ENCODE measurements at places on chromosomes 7 and 10.
A peak's percentile ranks its signal among the peaks of the same experiment; 100 is the strongest.

GRCh38 chr7:12091231-12091630, 119.9 kb upstream of the TMEM106B start:
- no peak for DNase-seq

DNA sequence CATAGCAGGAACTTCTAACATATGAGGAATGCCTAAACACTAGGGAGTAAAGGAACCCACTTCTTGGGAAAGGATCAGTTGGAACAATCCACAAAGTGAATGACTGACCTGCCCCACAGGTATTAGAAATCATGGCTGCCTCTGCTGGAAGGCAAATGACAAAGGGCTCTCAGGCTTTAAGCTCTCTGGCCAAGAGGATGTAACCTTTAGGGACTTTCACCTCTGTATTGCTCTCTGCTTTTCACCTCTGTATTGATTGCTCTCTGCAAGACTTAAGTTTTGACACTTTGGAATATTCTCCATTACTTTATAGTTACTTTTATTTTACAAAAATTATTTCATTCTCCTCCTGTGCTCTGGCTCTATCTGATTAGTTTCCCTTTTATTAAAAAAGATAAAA, 248.0 kb downstream of the LRRTM3 start:
- DNase-seq = no peak

GRCh38 chr10:48210391-48210790, 64.1 kb downstream of the FRMPD2 start:
- no peak for DNase-seq

GRCh38 chr10:131352765-131353290, 41.3 kb upstream of the TCERG1L start:
- no peak for DNase-seq

GRCh38 chr7:75906991-75907667, 7.8 kb upstream of the POR start:
- DNase-seq = no peak

- DNase-seq = no peak
Observed at GRCh38 chr7:66118603-66119002, 4.0 kb downstream of the CRCP start.

- no peak for DNase-seq
Observed at GRCh38 chr7:99808766-99809165, 19.0 kb upstream of the CYP3A43 start.

- DNase-seq = no peak
Observed at GRCh38 chr10:79019441-79020014, 49.2 kb upstream of the ZMIZ1 start.

DNA sequence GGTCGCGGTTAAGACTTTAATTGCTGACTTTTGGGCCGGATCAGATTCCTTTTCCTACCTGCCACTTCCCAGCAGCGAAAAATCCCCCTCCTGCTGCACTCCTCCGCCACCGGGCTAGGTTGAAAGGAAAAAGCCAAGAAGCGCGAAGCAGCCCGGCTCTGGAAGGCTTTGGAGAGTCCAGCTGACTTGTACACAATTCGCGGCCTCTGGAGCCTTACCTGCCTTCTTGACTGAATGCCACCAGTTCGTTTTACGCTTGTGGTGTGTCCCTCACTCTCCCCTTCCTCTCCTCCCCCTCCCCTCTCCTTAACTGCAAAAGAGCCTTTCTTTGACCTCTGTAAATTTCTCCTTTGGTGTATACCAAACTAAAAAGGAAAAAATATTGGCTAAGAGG, 2.7 kb upstream of the FEZF1 start:
- no peak for DNase-seq

GRCh38 chr10:5198386-5198785, 1.7 kb downstream of the AKR1C4 start:
- no peak for DNase-seq

- DNase-seq = no peak
Observed at GRCh38 chr7:78677391-78677790, 776.1 kb downstream of the MAGI2 start.

GRCh38 chr7:80552031-80552694, 40.3 kb upstream of the GNAT3 start:
- peak; percentile 54 for DNase-seq

DNA sequence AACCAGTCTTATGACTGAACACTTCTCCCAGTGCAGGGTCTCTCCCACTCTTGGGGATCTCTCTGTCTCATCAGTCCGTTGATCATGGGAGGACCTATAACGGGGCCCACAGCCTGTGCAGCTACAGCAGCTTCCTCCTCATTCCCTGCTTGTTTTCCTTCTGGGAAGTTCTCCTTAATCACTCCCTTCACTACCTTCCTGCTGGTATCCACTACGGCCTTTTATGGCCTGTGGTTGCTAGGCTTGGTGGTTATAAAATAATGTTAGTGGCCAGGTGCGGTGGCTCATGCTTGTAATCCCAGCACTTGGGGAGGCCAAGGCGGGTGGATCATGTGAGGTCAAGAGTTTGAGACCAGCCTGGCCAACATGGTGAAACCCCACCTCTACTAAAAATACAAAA, 3.5 kb upstream of the ZNF282 start:
- no peak for DNase-seq

DNA sequence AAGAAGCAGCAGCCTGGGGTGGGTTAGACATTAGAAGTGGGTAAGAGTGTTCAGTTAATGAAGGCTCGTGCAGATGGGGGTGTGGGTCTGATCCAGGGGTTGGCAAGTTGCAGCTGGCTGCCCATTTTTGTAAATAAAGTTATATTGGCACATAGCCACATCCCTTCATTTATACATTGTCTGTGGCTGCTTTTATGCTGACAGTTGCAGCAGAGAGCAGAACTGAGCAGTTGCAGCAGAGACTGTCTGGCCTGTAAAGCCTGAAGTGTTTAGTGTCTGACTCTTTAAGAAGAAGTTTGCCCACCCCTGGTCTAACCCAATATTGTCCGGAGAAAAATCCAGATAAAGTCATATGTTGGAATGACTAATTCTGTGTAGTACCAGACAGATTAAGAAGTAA, 38.1 kb downstream of the GLRX3 start:
- no peak for DNase-seq

GRCh38 chr7:46179061-46179610, 258.1 kb upstream of the IGFBP3 start:
- DNase-seq = no peak

GRCh38 chr10:51667678-51668335, 31.6 kb downstream of the CSTF2T start:
- DNase-seq = no peak

DNA sequence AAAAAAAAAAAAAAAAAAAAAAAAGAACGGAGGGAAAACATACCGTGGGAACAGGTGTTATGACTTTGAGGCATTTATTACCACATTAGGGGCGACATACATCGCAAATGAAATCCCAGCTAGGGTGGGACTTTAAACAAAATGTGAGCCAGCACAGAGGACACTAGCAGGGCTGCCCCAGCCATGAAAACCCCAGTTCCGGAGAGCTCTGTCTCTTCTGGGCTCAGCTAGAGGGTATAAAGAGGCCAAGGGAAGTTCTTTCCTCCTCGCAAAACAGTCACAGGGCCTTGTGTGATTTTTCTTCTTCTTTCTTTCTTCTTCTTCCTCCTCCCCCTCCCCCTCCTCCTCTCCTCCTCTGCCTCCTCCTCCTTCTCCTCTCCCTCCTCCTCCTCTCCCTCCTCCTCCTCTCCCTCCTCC, 59.9 kb upstream of the ECHDC3 start:
- DNase-seq = no peak

- no peak for DNase-seq
Observed at GRCh38 chr7:26147030-26147429, 5.0 kb upstream of the NFE2L3 start.

GRCh38 chr10:14606633-14607032, 168.1 kb downstream of the FAM107B start:
- no peak for DNase-seq

GRCh38 chr7:92832534-92833023, 3.8 kb downstream of the CDK6 start:
- no peak for DNase-seq

GRCh38 chr10:44334621-44335184, 50.2 kb downstream of the CXCL12 start:
- peak; percentile 24 for DNase-seq

GRCh38 chr10:103512591-103513379, 19.3 kb downstream of the NEURL1 start:
- no peak for DNase-seq

- DNase-seq = no peak
Observed at GRCh38 chr7:143042159-143042789, 9.9 kb upstream of the OR6V1 start.

DNA sequence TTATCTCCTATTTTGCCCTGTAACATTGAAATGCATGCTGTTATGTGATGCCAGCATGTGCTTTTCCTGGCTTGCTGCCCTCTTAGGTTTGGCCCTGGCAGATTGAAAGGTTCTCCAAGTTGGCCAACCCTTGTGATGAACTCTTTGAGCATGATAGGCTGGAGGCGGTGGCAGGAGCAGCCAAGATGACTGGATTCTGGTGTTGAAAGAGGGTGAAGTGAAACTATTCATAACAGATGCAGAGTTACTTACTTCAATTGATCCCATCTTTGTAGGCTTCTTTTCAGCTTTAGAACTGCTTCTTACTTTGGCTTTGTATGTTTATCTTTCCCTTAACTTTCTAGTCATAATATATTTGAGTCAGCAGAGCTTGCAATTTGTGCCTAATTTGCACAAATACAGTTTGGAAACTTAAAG, 57.6 kb downstream of the BICC1 start:
- DNase-seq = no peak

DNA sequence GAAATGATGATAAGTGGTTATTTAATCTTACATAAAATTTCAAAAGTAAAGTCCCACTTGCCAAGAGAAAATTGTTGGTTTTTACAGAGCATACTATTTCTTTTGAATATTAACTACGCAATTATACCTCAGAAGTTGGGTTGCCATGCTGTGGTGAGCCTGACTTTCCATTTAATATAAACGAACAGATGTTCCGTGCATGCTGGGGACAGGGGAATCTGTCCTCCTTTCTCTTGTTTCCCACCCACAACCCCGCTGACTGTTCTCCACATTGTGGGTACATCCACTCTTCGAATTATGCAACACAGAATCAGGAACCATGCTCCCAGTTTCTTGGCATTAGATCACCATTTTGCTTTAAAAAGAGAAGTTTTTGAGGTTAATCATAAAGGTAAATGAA, 29.2 kb upstream of the RTKN2 start:
- no peak for DNase-seq
